ENCODE measurements at places on chromosomes 2 and 18. TPM values are rescaled to one million over a fixed set of nuclear protein-coding genes. Genes with fewer than 3 reads are reported as not detected.

- H3K4me1 ChIP-seq: peaks cover 5% of the 10 kb centered on the region
- no peaks in the 10 kb centered on the region for H3K27me3 ChIP-seq
- no peaks in the 10 kb centered on the region for H3K36me3 ChIP-seq
- no peak overlapping the region for H3K4me3 ChIP-seq
- DNase-seq: no peak
Observed at GRCh38 chr18:12032786-12033642, 51.7 kb downstream of the IMPA2 start.

DNA sequence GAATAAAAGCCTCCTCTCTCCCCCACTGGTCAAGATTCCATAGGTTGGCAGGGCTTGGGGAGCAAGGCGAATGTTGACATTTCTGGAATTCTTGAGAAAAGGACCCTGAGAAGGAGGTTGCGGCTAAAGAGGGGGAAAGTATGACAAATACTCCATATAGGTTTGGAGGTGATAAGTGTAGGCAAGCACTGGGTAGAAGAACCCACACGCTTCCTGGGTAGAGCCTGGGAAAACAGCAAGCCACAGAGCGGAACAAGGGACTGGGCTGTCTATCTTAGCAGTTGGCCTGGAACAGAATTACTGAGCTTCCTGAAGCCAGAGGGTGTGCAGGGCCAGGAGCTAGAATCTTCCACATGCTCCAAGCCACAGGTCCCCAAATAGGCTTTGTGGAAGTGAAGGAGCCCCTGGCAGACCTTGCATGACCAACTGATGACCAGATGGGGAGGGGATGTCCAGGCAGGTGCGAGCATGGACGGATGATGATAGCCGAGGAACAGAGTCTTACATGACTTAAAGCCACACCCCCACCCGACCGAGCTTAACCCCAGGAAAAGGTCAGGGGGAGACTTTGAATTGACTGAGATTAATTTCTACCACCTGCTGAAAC, 9.9 kb downstream of the PRKAG3 start:
- no peak for DNase-seq
- H3K27ac ChIP-seq: no peak overlapping the region
- no peaks in the 10 kb centered on the region for H3K36me3 ChIP-seq

- no peak overlapping the region for H3K27ac ChIP-seq
- H3K36me3 ChIP-seq: no peaks in the 10 kb centered on the region
- H3K4me3 ChIP-seq: no peak overlapping the region
- H3K27me3 ChIP-seq: no peaks in the 10 kb centered on the region
- no peaks in the 10 kb centered on the region for H3K4me1 ChIP-seq
- no peak for DNase-seq
Observed at GRCh38 chr2:60262178-60262577, 291.3 kb downstream of the BCL11A start.

GRCh38 chr2:494853-495252, 182.4 kb downstream of the TMEM18 start:
- H3K36me3 ChIP-seq: no peaks in the 10 kb centered on the region
- H3K4me3 ChIP-seq: no peak overlapping the region
- H3K4me1 ChIP-seq: no peaks in the 10 kb centered on the region
- H3K27ac ChIP-seq: no peak overlapping the region

DNA sequence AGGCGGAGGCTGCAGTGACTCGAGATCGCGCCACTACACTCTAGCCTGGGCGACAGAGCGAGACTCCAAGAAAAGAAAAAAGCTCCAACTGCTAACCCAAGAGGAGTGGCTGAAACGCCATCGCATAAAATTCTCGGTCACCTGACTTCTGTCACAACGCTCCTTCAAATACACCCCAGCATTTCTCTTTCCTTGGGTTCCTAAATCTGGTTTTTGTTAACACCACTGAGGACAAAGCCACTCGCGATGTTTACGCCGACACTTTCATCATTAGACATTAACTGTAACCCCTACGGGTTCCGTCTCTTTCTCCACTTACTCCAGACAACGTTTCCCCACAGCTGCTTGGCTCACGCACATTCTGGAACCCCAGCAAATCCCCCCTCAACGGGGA, 679 bp downstream of the CLK1 start:
- H3K27ac ChIP-seq: peak overlapping the region; percentile 100
- H3K4me1 ChIP-seq: peaks cover 5% of the 10 kb centered on the region
- DNase-seq: no peak

GRCh38 chr18:21996351-21996826, 173.0 kb upstream of the GATA6 start:
- DNase-seq: peak; percentile 20
- no peak overlapping the region for H3K4me3 ChIP-seq
- no peaks in the 10 kb centered on the region for H3K4me1 ChIP-seq
- H3K27ac ChIP-seq: peak overlapping the region; percentile 68
- H3K27me3 ChIP-seq: no peaks in the 10 kb centered on the region
- no peaks in the 10 kb centered on the region for H3K36me3 ChIP-seq

DNA sequence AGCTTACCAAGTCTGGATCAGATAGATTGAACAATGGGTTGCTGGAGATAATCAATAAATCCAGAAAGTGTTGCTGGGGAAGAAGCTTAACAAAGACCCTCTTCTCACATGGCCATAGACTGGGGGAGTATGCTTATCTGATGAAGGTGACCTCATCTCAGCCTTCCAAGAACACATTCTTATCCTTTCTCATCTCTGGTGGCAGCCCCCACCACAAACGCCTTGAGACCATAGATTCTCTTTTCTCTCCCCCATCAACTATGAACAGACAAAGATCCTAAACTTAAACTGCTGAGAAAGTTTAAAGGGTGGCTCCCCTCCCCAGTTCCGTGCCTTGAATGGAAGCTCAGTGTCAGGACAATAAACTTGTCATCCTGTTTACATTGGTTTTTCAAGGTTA, 428.7 kb upstream of the TRIB2 start:
- DNase-seq: no peak
- no peak overlapping the region for H3K27ac ChIP-seq
- H3K4me3 ChIP-seq: no peak overlapping the region
- H3K27me3 ChIP-seq: no peaks in the 10 kb centered on the region
- H3K4me1 ChIP-seq: peaks cover 16% of the 10 kb centered on the region
- H3K36me3 ChIP-seq: no peaks in the 10 kb centered on the region

DNA sequence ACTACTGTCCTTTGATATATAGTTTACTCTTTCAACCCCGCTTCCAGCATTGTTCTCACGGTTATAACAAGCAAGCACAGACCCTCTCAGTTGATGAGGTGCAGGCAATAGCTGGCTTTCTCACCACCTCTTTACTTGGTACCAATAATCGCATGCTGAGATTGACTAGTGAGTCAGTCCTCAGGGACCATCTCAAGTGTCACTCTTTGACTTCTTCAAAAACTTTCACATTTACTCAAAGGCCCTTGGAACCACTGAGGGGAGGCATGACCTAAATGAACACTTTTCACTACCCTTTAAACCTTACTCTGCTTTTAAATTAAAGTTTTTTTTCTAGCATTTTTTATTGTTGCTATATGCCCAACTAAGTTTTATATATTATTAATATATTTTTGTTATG, 101.8 kb downstream of the DAW1 start:
- DNase-seq: no peak
- H3K4me3 ChIP-seq: no peak overlapping the region
- H3K27me3 ChIP-seq: no peaks in the 10 kb centered on the region
- H3K36me3 ChIP-seq: no peaks in the 10 kb centered on the region
- no peaks in the 10 kb centered on the region for H3K4me1 ChIP-seq

DNA sequence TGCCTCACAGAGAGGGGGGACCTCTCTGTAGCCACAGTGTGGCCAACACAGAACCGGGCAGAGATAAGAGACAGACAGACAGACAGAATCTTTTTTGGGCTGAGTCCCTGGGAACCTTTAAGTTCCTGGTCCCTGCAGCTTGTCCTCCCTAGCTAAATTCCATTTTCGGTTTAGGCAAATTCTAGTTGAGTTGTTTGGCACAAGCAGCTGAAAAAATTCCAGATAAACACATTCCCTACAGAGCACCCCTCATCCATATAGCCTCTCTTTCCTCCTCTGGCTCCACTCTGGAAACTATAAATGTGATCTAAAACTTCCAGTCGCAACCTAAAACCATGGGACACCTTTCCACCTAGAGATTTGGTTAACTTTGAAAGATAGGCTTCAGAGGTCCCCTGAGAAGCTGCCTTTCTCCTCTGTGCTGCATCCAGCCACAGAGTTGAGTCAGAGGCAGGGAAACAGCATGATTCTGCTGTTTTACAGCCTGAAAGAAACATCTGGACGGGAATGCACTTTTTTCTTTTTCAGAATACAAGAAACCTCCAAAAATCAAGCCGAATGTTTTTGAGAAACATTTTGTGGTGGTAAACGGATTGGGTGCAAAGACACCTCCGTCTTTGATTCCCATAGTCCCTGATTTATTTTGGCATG, 30.9 kb downstream of the SLC4A3 start:
- no peaks in the 10 kb centered on the region for H3K27me3 ChIP-seq
- no peak overlapping the region for H3K4me3 ChIP-seq
- H3K27ac ChIP-seq: no peak overlapping the region

- no peak overlapping the region for H3K27ac ChIP-seq
- no peaks in the 10 kb centered on the region for H3K36me3 ChIP-seq
- DNase-seq: no peak
- H3K4me1 ChIP-seq: no peaks in the 10 kb centered on the region
Observed at GRCh38 chr18:42882122-42882521, 233.4 kb downstream of the RIT2 start.

DNA sequence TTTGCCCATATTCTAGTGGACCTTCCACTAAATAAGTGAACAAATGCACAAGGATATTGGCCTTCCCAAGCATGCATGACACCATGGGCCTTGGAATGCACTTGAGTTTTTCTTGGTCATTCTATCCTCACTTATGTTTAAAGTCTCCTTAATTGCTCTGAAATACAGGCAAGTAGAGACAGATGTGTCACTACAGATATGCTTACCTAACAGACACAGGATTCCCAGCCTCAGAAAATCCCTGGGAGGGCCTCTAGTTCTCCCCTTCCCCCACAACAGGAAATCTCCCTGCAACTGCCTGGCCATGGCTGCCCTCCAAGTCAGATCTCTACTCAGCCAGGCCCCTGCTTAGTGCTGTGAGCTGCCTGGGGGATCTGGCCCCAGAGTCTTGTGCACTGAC, 445.2 kb downstream of the IRS1 start:
- no peak overlapping the region for H3K27ac ChIP-seq
- H3K27me3 ChIP-seq: no peaks in the 10 kb centered on the region
- no peaks in the 10 kb centered on the region for H3K4me1 ChIP-seq
- H3K4me3 ChIP-seq: no peak overlapping the region

DNA sequence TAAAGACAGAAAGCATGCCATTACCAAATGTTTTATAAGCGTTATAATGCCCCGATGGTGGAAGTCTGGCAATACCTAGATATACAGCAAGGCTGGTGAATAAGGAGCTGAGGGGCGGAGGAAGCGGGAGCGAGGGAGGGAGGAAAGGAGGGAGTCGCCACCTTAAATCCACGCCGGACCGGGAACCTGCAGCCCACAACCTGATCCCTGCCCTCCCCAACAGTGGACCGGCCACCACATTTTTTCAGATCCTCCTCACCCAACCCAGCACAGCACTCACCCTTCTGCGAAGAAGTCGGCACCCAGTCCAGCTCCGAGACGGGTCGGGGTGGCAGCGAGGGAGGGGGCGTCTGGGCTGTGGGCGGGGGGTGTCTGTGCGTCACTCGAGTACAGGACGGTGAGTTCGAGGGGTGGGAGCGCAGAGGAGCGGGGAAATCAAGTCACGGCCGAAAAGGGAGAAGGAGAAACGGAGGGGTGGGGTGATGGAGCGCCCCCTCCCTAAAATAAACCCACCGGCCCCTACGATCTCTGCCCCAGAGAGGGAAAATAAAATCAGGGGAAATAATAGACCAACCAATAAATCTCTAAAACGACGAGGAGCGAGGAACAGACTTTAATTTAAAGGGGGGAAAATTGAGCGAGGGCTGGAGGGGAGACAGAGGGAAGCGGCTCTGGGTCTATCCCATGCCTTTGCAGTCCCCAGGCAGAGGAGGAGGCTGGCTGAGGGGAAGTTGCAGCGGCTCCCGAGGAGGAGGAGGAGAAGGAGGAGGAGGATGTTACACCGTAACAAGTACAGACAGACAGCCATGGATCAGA, 96.5 kb upstream of the SERTAD2 start:
- DNase-seq: peak; percentile 55
- H3K4me1 ChIP-seq: peaks cover 34% of the 10 kb centered on the region
- H3K4me3 ChIP-seq: peak overlapping the region; percentile 81
- peak overlapping the region; percentile 98 for H3K27ac ChIP-seq

DNA sequence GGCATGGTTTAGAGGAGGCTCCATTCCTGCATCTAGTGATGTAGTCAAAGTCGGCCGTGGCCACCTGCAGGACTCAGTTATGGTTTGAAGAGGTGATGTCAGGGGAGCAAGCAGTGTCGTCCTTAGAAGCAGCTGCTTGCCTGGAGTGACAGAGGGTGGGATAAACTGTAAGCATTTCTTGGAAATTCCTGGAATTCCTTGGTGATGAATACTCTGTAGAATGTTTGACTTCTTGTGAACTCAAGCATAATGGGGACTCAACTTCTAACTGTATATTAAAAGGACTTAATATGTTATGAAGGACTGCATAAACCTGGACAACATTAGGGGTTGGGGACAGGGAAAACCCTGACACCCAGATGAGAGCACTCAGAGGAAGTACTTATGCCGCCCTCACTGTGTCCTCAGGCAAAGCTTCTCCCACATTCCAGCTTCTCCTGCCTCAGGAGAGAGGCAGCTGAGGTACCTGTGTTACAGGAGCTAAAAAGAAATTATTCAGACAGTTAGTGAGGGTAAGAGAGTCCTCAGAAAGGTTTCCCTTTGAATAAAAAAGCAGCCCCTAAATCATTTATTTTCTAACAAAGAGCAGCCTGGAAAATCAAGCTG, 459.9 kb upstream of the CELF4 start:
- no peak overlapping the region for H3K4me3 ChIP-seq
- H3K27ac ChIP-seq: no peak overlapping the region
- H3K36me3 ChIP-seq: no peaks in the 10 kb centered on the region
- DNase-seq: no peak

GRCh38 chr2:33033606-33034081, 86.9 kb downstream of the LTBP1 start:
- DNase-seq: no peak
- no peak overlapping the region for H3K27ac ChIP-seq
- H3K27me3 ChIP-seq: no peaks in the 10 kb centered on the region
- H3K4me3 ChIP-seq: no peak overlapping the region
- H3K4me1 ChIP-seq: peaks cover 33% of the 10 kb centered on the region

GRCh38 chr18:68056936-68057335, 540.4 kb upstream of the DSEL start:
- no peaks in the 10 kb centered on the region for H3K36me3 ChIP-seq
- no peak overlapping the region for H3K27ac ChIP-seq
- H3K4me3 ChIP-seq: no peak overlapping the region
- no peak for DNase-seq
- H3K27me3 ChIP-seq: no peaks in the 10 kb centered on the region

Gene LBX2
- total RNA-seq: 1.4 TPM

Gene BCS1L
- 43.3 TPM for total RNA-seq

Gene TLX2
- total RNA-seq: not detected

Gene PLGLB2
- total RNA-seq: 1.7 TPM

Gene VWA3B
- 0.96 TPM for total RNA-seq

Gene MARCHF4
- total RNA-seq: not detected

Gene ABCG8
- not detected for total RNA-seq

All from heart right ventricle (tissue), 16 donors.